ENCODE measurements at places on chromosomes 5 and 9. TPM values are rescaled to one million over a fixed set of nuclear protein-coding genes. Genes with fewer than 3 reads are reported as not detected.
A peak's percentile ranks its signal among the peaks of the same experiment; 100 is the strongest.

GRCh38 chr5:65874241-65874640 lies 52.1 kb upstream of the ERBIN start:
- no peak for DNase-seq

- no peak for DNase-seq
Measured at GRCh38 chr9:135440620-135441019, 39.0 kb upstream of the PPP1R26 start.

DNA sequence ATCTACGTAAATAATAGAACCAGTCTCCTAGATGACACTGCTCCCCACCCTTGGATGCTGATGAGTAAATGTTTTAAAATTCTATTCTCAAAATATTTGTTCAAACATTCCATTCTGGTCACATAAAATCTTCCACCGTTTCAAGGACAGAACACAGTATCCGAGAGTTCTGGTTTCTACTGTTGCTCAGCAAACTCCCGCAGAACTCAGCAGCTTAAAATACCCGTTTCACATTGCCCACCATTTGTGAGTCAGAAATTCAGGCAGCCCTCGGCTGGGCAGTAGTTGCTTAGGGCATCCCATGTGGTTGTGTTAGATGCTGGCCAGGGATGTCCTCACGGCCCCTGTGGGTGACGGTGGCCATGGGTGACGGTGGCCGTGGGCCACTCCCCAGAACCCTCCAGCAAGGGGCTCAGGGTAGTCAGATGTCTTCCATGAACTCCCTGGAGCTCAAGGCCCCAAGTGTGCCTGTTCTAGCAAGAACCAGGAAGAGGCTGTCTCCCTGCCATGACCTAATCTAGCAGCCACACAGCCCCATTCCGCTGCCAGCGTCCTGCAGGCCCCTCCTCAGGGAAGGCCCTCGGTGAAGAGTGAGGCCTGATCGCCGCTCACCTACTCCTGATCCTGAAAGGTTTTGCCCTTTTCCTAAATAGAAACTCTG lies 17.4 kb downstream of the MGAT1 start:
- no peak for DNase-seq

DNA sequence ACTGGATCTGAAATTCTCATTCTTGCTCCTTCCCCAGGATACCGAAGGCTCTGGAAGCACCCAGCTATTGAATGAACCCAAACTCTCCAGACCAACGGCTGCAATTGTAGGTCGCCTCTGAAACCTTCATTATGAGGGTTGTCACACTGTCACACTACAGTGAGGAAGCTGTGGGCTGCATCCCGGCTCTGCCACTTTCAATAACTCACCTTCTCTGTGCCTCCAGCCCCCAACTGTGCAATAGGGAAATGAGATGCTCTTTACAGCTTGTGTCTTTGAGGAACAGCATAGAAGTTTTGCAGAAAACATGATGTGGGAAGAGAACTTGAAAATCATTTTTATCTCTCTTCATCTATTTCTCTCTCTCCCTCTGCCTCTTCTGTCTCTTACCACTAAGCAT lies 69.6 kb upstream of the TGFBR1 start:
- DNase-seq, result no peak

DNA sequence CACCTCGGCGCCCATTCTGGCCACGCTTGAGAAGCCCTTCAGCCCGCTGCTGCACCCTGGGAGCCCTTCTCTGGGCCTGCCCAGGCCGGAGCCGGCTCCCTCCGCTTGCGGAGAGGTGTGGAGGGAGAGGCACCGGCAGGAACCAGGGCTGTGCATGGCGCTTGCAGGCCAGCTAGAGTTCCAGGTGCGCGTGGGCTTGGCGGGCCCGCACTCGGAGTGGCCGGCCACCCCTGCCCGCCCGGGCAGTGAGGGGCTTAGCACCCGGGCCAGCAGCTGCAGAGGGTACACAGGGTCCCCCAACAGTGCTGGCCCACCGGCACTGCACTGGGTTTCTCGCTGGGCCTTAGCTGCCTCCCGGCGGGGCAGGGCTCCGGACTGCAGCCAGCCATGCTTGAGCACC lies 72.3 kb upstream of the SYK start:
- no peak for DNase-seq

- DNase-seq, result no peak
Measured at GRCh38 chr9:108049026-108049607, 559.5 kb upstream of the KLF4 start.

DNA sequence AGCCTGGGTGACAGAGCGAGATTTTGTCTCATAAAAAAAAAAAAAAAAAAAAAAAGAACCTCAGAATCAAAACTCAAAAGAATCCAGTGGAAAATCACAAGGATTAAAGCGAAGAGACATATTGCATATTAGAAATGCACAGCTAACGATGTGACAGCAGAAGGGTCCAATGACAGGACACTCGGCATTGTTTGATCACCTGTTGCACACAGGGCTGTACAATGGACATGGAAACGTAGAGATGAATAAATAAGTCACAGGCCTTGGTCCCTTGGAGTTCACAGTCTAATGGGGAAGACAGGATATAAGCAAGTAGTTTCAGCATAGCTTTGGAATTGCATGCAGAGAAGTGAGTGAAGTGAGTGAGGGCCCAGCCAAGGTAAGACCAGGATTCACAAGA lies 25.9 kb upstream of the PIK3R1 start:
- DNase-seq, result no peak

DNA sequence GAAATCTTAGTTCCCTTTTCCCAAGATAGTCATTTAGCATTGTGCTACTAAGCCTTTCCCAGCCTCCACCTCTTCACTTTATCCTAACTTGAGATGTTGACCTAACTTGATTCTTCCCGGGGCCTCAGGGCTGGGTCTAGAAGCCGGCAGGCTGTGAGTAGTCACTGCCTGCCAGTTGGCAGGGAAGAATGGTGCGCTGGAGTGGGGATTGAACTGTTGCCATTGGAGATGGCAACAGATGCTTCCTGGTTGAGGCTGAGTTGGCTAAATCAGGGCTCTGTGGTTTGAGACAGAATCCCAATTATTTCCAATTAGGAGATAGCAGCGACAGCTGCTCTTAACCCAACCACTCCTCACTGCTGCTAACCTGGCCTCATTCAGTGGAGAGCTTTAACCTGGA lies 343.1 kb downstream of the BRINP1 start:
- peak; percentile 69 for DNase-seq

DNA sequence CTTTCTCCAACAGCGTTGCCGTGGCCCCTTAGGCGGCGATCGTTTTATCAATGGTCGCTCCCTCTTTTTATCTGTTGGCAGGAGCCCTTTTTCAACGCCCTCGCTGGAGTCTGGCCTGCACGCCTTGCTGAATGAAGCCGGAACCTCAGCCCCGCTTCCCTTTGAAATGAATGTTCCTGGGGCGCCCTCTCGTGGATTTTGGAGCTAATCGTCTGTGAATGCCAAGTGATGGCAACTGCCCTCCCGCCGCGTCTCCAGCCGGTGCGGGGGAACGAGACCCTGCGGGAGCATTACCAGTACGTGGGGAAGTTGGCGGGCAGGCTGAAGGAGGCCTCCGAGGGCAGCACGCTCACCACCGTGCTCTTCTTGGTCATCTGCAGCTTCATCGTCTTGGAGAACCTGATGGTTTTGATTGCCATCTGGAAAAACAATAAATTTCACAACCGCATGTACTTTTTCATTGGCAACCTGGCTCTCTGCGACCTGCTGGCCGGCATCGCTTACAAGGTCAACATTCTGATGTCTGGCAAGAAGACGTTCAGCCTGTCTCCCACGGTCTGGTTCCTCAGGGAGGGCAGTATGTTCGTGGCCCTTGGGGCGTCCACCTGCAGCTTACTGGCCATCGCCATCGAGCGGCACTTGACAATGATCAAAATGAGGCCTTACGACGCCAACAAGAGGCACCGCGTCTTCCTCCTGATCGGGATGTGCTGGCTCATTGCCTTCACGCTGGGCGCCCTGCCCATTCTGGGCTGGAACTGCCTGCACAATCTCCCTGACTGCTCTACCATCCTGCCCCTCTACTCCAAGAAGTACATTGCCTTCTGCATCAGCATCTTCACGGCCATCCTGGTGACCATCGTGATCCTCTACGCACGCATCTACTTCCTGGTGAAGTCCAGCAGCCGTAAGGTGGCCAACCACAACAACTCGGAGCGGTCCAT lies 10.0 kb downstream of the S1PR3 start:
- DNase-seq, result peak; percentile 94

DNA sequence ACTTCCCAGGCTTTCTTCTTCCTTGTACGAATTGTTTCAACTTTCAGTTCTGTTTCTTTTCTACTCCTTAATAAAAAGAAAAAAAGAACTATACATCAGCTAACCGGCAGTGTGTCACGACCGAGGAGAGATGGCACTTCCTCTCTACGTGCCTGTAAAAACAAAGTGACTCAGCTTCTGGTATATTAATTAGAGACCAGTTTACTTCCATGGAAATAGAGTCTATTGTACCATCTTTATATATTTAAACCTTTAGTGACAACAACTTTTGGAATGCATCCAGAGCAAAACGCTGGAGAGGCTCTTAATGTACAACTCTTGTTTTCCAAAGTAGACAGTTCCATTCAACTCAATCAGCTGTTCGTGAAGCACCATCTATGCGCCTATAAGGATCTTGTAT lies 94.5 kb upstream of the LIFR start:
- no peak for DNase-seq

GRCh38 chr5:132308701-132309100 lies 14.5 kb downstream of the SLC22A4 start:
- no peak for DNase-seq

DNA sequence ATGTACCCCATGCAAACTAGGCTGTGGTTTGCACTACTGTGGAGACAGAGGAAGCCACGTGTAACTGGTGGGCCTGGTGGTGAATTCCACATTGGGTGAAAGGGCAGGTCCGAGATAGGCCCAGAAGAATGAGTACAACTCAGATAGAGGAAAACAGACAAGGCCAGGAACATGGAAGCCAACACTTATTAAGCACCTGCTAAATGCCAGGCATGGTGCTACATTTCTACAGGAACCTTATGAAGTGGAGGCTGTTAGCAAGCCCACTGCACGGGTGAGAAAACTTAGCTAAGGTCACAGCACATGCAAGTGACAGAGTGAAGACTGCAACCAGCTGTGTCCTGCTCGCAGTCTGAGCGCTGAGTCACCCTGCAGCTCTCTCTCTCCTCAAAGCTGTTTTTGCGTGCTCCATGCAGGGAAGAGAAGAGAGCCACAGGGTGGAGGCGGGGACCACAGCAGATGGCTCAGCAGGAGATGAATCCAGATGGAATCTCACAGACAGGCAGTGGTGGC lies 65.5 kb upstream of the SPTLC1 start:
- DNase-seq, result no peak

- no peak for DNase-seq
Measured at GRCh38 chr5:174310243-174310642, 264.7 kb downstream of the NSG2 start.

- no peak for DNase-seq
Measured at GRCh38 chr5:21397693-21398092, 1409.7 kb upstream of the CDH18 start.

GRCh38 chr9:96725576-96725975 lies 52.3 kb downstream of the ZNF510 start:
- no peak for DNase-seq

GRCh38 chr9:117103438-117104110 lies 311.3 kb downstream of the ASTN2 start:
- no peak for DNase-seq

GRCh38 chr5:56530626-56531138 lies 284.7 kb upstream of the MAP3K1 start:
- DNase-seq, result no peak

DNA sequence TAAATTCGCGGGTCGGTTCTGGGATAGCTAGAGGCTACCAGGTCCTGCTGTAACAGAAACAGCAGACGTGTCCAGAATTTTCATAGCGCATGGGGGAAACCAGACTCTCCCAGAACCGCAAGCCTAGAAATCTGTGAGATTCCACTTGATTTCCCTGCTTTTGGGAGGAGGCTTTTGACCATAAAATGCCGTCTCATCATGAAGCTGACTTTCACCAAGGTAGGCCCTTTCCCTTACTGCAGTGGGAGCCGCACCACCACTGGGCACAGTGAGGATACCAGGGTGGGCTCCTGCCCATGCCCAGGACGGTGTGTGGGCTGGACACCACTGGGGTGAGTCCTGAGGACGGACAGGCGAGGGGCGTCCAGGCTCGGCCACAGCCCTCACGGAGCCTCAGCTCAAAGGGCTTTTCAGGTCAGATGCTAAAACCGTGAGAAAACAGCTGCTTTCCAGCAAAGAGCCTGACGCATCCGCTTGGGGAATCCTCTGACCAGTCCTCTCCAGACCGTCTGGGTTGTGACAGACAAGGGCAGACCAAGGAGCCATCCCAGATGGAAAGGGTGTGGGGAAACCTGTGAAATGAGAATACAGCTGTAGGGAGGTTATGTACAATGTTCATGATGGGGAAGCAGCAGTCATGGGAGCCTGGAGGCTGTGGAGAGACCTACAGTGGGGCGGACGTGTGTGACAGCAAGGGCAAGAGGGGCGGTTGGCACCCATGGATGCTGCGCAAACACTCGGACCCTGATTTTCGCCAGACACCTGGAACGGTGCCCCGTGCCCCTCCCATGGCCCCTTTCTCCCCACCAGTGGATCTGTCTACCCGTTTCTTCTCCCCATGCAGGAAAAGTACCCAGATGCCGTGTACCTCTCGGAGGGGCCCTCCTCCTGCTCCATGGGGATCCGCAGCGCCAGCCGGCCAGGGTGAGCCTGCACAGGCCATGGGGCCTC lies 59.2 kb downstream of the IPPK start:
- no peak for DNase-seq

- DNase-seq, result no peak
Measured at GRCh38 chr5:132661231-132662003, 3.4 kb downstream of the IL13 start.

- DNase-seq, result no peak
Measured at GRCh38 chr5:149694007-149694406, 36.1 kb upstream of the PPARGC1B start.

Gene PIP5K1B
- polyA plus RNA-seq, result 28.0 TPM

Gene MTRR
- 22.5 TPM for polyA plus RNA-seq

Gene FOXD4L3
- polyA plus RNA-seq, result not detected

Gene GDF9
- polyA plus RNA-seq, result not detected

Gene ZDHHC11
- polyA plus RNA-seq, result not detected

Gene FOXD1
- polyA plus RNA-seq, result not detected

Gene SPATA31C1
- not detected for polyA plus RNA-seq

Gene IFNB1
- 0.20 TPM for polyA plus RNA-seq

Gene GPR151
- polyA plus RNA-seq, result not detected

Gene TMEM8B
- polyA plus RNA-seq, result 4.2 TPM

Gene RNF183
- polyA plus RNA-seq, result not detected
